Stimulated activated CD8-positive, alpha-beta memory T cell treated with anti-CD3 and anti-CD28 coated beads, Interleukin-15, amount 100 ng/mL, for 4 hours (primary cell): ENCODE measurements at places on chromosomes 12 and 14.

DNA sequence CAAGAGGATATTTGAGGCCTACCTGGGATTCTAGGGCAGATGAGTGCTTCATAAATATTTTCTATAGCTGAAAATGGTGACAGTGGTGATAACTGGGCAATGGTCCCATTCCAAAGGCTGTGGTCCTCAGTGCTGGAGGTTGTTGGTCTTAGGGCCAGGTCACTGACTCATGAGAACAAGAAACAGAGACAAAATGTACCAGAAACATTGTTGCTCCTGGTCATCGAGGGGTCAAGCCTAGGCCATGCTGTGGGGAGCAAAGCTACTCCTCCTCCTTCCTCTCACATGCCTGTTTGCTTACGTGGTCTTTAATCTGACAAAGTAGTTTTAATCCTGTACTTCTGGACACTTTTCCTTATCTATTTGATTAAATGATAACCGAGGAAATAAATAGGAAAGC, 33.8 kb downstream of the ERG28 start:
- DNase-seq, result no peak

DNA sequence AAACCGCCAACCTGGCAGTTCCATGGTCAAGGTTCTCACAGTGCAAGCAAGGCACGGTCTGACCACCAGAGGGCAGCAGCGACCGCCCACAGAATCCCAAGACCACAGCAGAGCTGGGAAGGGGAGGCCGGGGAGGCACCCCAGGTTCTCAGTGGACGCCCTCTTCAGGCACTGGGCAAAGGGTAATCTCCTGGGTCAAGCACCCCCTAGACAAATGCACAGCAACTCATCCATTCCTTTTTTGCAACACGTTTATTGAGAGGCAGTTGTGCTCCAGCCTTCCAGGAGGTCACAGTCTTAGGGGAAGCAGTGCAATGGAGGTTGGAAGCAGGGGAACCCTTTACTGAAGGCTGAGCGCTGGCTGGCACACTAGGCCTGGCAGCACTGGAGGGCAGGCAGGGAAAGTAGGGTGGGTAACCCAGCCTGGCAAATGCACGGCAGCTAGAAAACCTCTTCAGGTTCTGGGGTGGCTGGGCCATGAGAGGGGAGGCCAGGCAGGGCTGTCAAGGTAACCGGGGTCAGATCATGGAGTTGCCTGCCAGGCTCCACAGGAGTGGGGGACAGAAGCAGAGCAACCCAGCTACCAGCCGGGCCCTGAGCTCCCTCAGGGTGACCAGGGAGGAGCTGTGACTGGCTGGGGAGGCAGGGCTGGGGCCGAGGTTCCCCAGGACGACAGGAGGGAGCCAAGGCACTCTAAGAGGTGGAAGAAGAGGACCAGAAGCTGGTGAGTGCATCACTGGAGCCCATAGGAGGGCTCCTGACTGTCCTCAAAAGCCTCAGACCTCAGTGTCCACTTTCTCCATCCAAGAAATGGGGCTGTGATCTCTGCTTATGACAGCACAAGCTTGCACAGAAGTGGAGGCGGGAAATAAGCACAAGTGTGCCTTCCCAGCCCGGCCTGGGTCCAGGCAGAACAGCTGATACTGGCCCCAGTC, 1.8 kb upstream of the RHOF start:
- peak; percentile 58 for DNase-seq

- DNase-seq, result no peak
These were observed 92.9 kb upstream of the DIO2 start for GRCh38 chr14:80304125-80304766.

- no peak for DNase-seq
These were observed 80.7 kb downstream of the KCNA5 start for GRCh38 chr12:5124401-5124800.

DNA sequence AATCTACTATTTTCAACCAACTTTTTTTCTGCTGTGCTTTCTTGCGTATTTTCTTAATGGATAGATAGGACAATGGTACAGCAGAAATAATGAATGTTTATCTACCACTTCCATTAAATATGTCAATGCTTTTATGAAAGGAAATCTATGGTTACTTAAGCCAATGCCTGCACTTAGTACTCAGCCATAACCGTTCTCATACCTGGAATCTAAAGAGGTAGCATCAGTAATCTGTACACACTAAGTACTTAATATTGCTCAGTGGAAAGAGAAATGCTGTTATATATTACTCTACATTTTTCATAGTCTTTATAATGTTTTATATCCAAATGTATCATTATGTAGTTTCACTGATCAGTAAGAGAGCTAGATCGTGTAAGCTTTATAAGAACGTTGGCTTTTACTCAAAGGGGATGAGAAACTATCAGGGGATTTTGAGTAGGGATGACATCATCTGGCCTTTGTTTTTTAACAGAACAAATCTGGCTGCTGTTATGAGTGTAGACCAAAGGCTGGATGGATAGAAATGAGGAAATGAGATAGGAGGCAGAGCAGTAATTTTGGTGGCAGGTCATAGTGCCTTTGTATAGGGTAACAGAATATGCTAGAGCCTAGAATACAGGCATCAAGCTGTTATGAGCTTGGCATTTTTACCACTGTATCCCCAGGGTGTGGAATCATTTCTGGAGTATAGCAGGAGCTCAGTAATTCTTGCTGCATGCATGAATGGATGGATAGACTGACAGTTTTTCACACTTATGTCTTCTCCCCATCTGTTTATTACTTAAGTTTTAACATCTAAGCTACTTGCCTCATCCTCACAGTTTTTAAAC, 34.0 kb downstream of the ALG10B start:
- no peak for DNase-seq

GRCh38 chr14:92524602-92525185, 11.1 kb downstream of the RIN3 start:
- DNase-seq, result no peak

DNA sequence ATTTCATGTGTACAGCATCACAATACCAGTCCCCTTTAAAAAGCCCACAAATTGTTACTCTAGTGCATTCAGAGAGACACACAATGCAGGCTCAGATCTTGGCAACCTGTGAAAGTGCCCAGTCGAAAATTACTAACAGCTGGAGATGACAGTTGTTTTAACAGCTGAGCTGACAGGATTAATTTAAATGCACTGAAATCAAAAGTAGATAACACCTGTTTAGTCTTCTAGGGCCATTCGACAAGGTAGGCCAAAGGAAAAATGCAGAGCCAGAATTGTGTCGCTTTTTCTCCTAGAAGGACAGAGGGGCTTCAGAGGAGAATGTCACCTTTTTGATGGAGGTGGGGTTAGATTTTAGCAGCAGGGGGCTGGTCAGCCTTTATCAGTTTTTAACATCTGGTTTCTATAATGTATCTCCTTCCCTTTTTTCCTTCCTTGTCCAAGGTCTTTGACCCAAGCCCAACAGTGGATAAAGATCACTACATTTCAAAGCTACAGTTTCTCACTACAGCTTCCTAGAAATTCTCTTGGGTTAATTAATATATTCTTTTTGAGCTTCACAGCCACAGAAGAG, 139.1 kb downstream of the SOX5 start:
- DNase-seq, result no peak

- DNase-seq, result no peak
These were observed 490 bp downstream of the RILPL1 start for GRCh38 chr12:123532808-123533649.

- DNase-seq, result no peak
These were observed 927 bp upstream of the LRP6 start for GRCh38 chr12:12267742-12268200.

GRCh38 chr14:69042787-69043444, 63.8 kb upstream of the ACTN1 start:
- no peak for DNase-seq

GRCh38 chr12:101828463-101829196, 2.1 kb downstream of the GNPTAB start:
- DNase-seq, result no peak

DNA sequence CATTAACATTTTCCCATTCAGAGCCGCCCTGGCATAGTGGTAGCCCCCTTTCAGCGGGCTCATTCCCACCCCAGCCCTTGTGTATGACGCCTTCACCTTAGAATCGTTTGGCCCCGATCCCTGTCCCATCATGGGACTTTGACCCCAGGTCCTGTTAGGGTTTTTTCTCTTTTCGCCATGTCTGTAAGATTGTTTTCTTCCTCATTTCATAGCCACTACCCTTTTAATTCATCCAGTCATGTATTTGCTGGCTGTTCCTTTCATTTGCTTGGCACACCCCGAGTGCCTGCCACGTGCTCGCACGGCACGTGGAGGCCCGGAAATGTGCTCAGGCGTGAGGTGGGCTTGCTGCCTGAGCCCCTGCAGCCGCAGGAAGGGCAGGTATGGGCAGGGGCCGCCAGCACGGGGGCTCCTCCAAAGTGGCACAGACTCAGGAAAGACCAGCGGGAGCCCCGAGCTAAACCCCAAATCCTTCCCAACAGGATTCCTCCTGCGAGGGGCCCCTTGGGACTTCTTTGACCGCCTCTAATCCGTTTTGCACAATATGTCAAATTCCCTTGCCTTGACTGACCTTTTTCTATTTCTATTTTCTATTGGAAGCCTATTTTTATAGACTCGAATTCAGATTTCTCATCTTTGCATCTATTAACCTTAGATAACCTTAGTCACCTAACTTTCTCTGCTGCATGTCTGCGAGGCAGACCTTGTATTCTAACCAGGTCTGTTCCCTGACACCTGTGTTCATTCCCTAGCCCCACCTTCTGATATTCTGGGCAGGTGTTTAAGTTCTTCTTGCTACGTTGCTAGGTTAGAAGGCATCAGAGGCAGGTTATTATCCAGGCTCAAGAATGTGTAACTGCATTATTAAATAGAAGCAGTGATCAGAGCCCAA, 114.8 kb downstream of the EML1 start:
- DNase-seq, result no peak

- no peak for DNase-seq
These were observed 607.5 kb downstream of the SLC6A15 start for GRCh38 chr12:84305144-84305543.

DNA sequence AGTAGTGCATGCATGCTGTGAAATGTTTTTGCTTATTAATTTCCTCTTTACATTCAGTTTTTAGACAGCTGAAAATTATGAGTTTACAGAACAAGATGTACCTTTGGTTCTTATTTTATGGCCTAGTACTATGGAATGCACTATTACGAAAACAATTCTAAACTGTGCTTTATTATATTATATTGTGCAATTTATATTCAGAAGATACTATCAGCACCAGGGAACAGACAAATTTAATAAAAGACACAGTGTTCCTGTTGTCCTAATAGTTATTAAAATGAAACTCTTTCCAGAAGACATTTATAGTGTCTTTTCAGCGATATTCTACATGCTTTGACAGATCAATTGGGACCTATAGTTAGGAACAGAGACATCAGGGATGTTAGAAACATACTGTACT, 427.3 kb downstream of the BTG1 start:
- no peak for DNase-seq

GRCh38 chr14:69132513-69133181, 20.3 kb downstream of the DCAF5 start:
- DNase-seq, result no peak

DNA sequence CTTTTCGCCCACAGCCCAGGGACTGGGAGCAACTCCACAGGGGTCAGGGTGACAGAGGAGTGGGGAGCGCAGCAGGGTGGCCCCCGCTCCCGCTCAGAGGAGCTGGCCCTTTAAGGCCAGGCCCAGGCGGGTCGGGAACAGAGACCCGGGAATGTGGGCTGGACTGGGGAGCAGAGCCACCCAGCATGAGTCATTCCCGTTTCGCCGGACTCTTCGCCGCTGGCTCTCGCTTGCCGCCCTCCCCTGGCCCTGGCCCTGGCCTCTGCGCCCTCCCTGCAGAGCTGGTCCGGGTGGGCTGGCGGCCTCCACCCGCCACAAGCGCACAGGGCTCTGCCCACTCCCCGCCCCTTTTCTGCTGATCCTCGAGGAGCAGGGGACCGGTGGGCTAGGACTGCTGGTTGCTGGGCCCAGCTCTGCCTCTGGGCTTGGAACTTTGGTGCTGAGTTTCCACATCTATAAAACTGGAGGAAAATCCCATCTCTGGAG, 92.8 kb downstream of the NINJ2 start:
- no peak for DNase-seq
